ENCODE measurements at places on chromosomes 2 and 18.

DNA sequence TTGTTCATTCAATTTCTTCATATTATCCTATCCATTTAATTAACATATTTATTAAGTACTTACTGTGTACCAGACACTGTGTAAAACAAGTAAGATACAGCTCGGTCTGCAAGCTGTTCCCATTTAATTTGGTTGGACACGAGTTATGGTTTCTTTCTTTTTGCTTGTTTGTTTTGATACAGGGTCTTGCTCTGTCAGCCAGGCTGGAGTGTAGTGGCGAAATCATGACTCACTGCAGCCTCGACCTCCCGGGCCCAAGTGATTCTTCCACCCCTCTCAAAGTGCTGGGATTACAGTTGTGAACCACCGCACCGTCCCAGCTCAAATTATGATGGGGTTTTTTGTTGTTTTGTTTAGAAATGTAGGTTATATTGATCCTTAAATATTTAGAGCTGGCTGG lies 9.0 kb downstream of the CYBRD1 start:
- no peak for DNase-seq

DNA sequence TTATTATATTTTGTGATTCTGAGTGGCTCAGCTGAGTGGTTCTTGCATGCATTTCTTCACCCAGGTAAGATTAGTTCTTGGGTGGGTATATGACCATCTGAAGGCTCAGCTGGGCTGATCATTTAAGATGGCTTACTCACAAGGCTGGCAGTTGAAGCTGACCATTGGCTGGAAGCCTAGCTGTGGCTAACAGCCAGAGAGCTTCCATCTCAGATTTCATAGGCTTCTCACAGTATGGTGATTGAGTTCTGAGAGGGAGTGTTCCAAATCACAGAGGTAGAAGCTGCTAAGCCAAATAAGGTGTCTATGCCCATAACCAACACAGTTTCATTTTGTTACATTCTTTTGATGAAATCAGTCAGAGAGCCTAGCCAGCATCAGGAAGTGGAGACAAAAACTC lies 117.4 kb upstream of the RPRM start:
- DNase-seq = no peak

GRCh38 chr18:57956491-57956890 lies 87.5 kb upstream of the NEDD4L start:
- peak; percentile 27 for DNase-seq

- peak; percentile 53 for DNase-seq
These were observed 19.3 kb downstream of the FEZ2 start for GRCh38 chr2:36578343-36579296.

DNA sequence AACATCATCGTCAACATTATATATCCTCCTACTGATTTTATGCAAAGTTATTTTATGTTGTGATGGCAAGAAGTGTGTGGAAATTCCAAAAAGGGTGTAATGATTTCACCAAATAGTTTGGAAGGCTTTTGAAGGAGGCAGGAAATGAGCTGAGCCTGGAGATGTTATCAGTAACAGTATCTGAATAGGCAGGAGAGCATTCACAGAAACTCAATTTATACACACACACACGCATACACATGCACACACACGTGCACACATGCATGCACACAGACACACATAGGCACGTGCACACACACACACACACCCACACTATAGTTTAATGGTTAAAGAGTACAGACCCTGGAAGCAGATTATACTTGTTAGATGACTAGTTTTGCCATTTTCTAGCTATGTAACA lies 47.3 kb downstream of the ARHGEF4 start:
- DNase-seq = no peak

- peak; percentile 27 for DNase-seq
These were observed 30.9 kb upstream of the COL5A2 start for GRCh38 chr2:189210250-189211087.

DNA sequence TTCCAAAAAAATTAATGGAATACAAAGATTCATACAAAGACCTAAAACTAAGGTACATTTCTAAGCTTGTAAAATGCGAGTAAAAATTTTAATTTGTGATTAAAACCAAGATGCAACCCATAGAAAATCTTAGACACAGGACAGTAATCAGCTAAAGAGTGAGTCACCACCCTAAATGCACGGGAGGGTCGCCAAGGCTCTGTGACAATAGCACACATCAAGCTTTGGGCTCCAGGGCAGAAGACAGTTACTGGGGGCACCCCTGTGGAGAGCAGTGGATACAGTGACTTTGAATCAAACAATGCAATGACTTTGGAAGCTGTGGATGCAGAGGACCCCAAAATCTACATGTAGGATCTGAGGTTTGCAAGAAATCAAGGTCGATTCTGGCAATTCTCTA lies 7.5 kb downstream of the FLACC1 start:
- DNase-seq = no peak

- no peak for DNase-seq
These were observed 242.6 kb upstream of the RAB12 start for GRCh38 chr18:8366656-8367055.

- DNase-seq = no peak
These were observed 23.2 kb downstream of the PIAS2 start for GRCh38 chr18:46894124-46894523.

- no peak for DNase-seq
These were observed 310.6 kb upstream of the SPRED2 start for GRCh38 chr2:65742977-65743376.

GRCh38 chr2:59025157-59025757 lies 784.1 kb upstream of the FANCL start:
- DNase-seq = peak; percentile 39

- no peak for DNase-seq
These were observed 176.0 kb downstream of the NRP2 start for GRCh38 chr2:205858275-205858674.

DNA sequence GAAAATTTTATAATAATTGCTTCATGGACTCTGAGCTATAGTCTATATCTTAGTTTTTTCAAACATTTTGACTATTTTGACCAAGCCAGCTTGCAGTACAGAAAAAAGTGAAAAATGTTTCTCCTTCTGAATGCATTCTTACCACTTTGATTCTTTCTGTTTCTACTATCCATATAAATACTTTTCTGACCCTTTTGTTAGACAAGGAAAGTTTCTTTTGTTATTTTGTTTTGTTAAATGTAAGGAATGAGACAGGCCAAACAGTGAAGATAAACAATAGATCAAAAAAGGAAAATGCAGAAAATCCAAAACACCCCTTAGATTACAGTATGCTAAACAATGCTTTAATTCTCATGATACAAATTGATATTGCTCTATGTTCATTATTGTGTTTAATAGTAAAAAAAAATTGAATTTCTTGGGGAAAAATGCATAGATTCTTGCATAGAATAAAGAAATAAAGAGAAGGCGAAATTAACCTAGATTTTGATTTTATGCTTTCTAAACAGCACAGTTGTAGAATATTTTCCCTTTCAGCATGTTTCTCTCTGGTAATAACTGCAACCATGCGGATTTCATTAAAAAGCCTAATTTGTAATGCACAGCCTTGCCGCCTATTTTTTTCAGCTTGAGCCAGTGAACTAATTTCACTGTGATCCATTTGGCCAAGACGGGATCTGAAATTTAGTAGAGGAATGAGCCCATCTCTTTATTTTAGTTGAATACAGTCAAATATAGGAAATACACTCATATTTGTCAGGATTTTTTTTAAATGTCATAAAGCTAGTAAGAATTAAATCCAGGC lies 976 bp downstream of the TNFAIP6 start:
- no peak for DNase-seq

DNA sequence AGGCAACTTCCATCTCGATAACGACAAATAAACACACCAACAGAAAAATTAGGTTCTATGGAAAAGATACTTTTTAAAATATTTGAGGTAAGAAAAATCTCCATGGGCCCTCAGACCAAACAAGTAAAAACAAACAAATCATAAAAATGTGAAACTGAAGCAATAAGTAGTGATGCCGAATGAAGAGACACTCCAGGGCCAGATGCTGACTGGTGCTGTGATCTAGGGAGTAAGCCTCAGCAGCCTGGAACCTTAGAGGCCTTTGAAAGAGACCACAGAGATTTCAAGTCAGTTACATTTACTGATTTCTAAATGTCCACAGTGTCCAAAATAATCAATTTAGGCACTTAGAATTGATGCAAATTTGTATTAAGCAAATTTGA lies 1144.7 kb downstream of the CNTNAP5 start:
- no peak for DNase-seq

DNA sequence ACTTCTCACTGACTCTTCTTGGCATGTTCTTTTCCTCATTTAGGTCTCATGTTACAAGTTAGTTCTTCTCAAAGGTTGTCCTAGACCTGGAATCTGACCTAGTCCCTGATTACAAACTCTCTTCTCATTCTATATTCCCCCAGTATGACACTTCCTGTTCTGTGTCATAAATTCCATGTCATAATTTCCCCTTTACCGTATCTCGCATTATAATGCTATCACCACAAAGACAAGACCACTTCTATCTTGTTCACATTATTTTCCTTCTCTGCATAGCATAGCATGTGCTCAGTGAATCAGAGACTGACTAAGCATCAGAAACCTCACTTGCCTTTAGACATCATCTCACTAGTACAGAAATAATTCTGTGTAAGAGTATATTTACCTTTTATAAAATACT lies 63.6 kb upstream of the CAVIN2 start:
- no peak for DNase-seq

DNA sequence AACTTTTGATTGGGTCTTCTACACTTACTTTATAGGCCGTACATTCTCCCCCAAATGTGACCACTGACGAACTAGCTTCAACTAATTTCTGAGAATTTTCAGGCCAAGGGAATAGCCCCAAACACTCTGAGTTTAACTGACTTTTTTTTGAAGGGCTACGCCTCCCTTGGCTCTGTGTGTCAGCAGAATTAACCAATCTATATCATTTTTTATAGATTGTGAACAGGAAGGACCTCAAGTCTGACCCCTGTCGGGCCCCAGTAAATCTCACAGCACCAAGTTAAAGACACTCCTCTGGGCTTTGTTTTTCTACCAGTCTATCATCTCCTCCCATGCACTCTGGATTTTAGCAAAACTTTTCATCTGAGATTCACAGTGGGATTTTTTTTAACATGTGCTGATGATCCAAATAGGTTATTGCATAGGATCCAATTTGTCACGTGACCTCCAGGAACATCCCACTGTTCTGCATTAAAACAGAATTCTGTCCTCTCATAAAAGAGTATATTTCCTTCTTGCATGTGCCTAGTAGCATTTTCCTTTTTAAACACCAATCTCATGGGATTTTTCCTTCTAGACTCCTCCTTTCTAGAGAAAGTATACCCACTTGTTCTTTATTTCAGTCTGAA lies 307.1 kb downstream of the OSR1 start:
- no peak for DNase-seq

- no peak for DNase-seq
These were observed 78.8 kb downstream of the NABP1 start for GRCh38 chr2:191756761-191757160.

GRCh38 chr18:76997951-76998808 lies 134.4 kb downstream of the MBP start:
- DNase-seq = no peak

GRCh38 chr18:49704334-49704733 lies 109.0 kb downstream of the ACAA2 start:
- no peak for DNase-seq

GRCh38 chr18:32668956-32669355 lies 103.9 kb downstream of the KLHL14 start:
- no peak for DNase-seq

- peak; percentile 23 for DNase-seq
These were observed 22.6 kb downstream of the MTX2 start for GRCh38 chr2:176291809-176292283.

- no peak for DNase-seq
These were observed 45.9 kb upstream of the ST6GAL2 start for GRCh38 chr2:106931717-106932335.

- DNase-seq = no peak
These were observed 2.9 kb upstream of the DSG4 start for GRCh38 chr18:31373641-31374040.

- no peak for DNase-seq
These were observed 28.4 kb upstream of the ARMC9 start for GRCh38 chr2:231170055-231170454.

- DNase-seq = no peak
These were observed 16.8 kb upstream of the AGFG1 start for GRCh38 chr2:227455200-227455599.

GRCh38 chr18:10872304-10872703 lies 277.1 kb downstream of the PIEZO2 start:
- DNase-seq = no peak

GRCh38 chr2:67670747-67671183 lies 273.6 kb downstream of the ETAA1 start:
- no peak for DNase-seq

GRCh38 chr18:49094136-49094535 lies 143.4 kb upstream of the SMAD7 start:
- no peak for DNase-seq

- no peak for DNase-seq
These were observed 89.5 kb upstream of the LMAN1 start for GRCh38 chr18:59448546-59448945.

DNA sequence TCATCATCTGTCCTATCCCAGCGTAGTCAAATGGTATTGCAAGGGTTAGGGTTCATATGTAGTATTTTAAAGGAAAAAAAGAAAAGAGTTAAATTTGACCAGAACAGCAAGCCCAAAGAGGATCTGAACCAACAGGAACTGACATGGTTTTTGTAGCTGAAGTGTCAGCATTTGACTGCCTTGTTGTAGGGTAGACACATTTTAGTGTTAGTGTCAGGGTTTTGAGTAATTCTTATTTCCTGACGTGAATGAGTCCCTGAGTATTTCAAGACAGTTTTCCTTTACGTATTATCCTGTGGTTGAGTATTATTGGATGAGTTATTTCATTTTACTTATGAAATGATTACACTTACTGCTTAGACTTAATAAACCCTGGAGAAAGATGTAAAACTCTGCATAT lies 173.3 kb upstream of the ZEB2 start:
- DNase-seq = no peak

DNA sequence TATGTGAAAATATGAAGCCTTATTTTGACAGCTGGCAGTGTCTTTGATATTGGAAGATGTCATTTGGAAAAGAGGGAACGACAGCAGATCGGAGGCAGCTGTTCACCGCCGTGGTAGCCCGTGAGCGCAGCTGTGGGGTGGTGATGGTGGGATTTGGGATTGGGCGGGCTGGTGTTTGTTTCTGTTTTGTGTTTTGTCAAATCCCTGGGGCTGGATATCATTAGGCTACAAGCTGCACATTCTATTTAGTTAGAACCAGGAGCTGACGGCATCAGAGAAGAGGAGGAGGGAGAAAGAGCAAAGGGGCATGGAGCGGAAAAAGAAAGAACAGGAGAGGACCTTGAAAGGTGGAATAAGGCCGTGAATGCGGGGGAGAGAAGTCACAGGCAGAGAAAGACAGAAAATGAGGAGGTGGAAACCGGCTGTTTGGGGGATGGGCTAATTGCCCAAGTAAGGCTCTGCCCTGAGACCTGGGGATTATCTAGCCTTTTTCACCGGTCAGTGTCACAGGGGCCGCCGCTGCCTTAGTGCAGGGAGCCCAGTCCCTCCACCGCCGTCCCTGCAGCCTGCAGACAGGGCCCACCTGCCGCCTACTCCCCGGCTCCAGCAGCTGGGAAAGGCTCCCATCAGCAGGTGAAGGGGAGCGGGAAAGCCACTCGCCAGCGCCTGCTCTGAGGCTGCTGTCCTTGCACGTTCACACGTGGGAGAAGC lies 88.0 kb downstream of the ZCCHC2 start:
- no peak for DNase-seq

Measured in HT-29 (cell line).